ENCODE measurements at places on chromosomes 12 and 14.

DNA sequence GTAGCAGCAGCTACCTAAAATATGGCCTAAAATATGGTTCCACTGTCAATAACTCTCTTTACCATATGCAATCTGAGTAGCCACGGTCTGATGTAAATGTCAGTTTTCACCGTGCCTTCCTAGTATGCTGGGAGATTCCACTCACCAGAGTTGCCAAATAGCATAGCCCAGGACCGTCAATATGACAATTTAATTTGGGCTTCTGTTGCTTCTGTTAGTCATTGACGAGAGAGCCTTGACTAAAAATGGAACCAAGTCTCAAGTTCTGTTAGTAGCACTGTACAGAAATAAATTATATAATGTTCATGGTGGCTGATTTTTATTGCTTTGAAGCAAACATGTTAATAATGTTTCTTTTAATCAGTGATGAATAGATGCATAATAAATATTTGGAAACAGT lies 348.4 kb downstream of the BCAT1 start:
- peak; percentile 40 for DNase-seq

DNA sequence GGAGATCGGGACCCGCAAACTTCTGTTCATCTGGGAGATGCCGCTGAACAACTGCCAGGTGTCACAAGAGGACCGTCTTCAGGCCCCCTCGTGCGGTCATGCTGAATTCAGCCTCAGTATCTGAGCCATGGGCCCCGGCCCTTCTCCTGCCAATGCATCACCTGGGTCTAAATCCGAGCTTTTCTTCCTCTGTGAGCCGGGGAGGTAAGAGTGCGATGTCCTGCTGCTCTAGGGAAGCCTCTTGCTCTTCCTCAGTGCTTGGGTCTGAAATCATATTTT lies 155.8 kb upstream of the FKBP4 start:
- no peak for DNase-seq

DNA sequence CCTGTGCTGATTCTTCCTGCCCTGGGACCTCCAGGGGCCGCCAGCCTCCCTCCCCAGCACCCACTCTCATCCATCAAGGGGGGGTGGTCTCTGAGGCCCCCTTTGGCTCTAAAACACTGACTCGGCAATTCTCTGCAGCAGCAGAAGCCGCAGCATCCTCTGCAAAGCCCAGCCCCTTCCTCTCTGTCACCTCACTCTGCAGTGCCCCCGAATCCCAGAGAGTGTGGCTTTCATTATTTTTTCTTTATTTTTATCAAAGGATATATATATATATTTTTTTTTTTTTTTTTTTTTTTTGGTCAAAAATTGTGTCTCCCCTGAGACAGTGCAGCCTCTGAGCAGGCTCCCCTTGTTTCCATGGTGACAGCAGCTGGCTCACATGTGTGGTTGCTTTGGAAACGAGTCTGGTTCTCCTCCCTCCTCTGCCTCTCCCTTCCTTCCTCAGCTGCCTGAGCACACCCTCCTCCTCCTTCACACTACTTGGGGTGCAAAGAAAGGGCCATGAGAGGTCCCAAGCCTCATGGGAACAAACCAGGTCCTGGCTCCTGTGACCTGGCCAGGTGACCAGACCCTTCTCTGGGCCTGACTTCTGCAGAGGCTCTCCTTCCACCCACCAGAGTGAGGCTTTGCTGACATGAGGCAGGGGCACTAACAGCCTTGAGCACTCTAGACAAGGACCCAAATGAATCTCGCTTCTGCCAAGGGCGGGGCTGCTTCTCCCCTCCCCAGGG lies 100.5 kb downstream of the LRRC74A start:
- peak; percentile 72 for DNase-seq

DNA sequence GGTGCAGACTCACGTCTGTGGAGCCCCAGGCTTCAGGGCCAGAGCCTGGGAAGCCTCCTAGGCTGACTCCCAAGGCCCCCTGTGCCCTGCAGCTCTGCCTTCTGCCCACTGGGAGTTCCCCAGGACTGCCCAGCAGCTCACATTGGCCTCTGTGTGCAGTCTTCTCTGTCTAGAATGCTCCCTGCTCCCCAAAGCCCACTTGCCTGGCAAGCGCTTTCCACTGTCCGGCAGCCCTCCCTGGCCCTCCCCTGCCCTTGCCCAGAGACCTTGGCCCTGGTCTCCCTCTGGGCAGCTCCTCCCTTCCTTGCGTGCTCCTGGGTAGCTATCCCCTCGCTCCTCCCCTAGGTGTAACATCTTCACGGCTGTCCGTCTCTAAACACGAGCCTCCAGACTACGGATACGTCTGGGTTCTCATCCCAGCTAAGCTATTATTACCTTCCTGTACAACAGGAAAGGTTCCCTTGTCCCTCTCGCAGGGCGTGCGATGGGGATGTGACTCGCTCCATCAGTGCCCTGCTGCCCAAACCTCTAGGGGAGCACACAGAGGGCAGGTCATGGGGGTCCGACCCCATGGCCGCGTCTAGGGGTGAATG lies 325.5 kb upstream of the RTL1 start:
- no peak for DNase-seq

DNA sequence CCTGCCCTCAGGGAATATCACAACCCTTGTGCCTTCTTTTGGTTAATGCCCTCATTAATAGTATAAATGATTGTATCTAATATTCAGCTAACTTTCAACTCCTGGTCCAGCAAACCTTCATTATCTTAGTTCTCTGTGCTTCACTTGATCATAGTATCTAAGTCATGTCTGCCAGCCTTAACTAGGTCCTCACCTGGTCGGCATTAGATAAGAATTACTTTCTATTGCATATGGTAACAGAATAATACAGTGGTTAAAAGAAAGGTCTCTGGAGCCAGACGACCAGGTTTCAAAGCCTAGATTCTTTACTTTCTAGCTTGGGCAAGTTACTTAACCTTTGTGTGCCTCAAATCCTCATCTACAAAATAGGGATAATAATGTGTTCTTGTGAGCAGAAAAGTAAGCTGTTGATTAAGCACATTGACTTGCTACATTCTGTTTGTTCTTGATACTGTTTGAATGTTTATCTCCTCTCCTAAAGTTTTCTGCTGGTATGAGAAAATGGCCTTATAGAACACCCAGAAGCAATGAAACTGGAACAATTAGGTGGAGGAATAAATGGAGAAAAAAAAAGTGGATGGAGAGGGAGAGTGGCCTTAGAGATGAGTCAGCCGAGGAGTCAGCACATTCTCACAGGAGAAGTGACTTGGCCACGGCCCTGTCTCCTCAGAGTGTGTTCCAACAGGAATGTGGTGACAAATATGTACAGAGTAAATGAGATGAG lies 176.1 kb downstream of the SLC25A21 start:
- DNase-seq: peak; percentile 76

DNA sequence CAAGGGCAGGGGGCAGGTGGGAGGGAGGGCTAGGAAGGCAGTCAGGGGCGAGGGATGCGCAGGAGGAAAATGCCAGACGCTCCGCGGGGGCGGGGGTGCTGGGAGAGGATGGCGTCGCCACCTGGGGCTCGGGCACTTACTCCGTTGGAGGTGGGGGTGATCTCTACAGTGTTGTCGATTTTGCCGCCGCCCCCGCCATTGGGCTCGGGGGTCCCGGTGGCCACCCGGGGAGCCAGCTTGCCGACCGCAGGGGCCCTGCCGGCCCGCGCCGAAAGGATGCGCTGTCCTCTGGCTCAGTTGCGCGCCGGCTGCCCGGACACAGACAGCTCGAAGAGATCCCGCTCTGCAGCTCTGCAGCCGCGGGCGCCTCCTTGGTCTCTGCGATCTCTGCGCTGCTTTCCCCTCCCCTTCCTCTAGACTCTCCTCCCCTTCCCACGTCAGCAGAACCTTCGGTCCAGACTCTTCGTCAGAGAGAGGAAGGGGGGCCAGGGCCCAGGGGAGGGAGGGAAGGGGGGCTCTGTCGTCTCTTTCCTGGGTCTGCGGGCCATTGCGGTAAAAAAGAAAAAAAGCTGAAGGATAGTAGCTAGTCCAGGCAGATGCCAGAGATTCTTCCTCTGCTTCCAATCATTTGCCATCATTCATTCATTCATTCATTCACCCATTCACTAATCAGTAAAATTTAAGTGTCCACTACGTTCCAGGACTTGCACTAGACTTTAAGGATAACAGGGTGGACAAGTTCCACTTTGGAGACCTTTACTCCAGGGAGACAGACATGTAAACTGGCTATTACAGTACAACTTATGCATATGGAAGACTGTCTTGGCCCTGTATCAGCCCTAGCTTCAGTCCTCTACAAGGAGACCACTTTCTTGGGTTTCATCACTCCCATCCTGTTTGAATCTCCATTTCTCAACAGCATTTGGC lies at the start of gene SLC22A17:
TSS of gene SLC22A17 (minus strand) at position 382 of the 927 bp plus-strand sequence.
- DNase-seq: peak; percentile 85

- no peak for DNase-seq
These were observed 89.1 kb downstream of the TTC7B start for GRCh38 chr14:90727082-90727481.

DNA sequence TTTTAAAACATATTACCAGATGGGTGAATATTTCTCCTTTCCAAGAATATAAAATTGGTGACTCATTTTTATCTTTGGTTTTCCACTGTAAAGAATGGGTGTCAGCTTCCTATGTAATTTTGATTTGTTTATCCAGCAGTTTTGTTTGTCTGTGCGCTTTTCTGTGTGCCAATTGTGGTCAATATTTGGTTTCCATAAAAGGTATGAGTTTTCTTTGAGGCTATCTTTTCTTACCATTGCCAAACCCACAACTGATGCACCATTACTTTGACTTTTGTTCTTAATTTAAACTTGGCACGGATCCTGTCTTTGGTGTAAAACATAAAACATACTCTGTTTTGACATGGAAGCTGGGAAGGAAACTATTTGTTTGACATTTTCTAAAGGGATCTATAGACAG lies 78.8 kb upstream of the NAV3 start:
- peak; percentile 81 for DNase-seq

GRCh38 chr12:62332598-62332997 lies 72.4 kb downstream of the USP15 start:
- DNase-seq: peak; percentile 82

DNA sequence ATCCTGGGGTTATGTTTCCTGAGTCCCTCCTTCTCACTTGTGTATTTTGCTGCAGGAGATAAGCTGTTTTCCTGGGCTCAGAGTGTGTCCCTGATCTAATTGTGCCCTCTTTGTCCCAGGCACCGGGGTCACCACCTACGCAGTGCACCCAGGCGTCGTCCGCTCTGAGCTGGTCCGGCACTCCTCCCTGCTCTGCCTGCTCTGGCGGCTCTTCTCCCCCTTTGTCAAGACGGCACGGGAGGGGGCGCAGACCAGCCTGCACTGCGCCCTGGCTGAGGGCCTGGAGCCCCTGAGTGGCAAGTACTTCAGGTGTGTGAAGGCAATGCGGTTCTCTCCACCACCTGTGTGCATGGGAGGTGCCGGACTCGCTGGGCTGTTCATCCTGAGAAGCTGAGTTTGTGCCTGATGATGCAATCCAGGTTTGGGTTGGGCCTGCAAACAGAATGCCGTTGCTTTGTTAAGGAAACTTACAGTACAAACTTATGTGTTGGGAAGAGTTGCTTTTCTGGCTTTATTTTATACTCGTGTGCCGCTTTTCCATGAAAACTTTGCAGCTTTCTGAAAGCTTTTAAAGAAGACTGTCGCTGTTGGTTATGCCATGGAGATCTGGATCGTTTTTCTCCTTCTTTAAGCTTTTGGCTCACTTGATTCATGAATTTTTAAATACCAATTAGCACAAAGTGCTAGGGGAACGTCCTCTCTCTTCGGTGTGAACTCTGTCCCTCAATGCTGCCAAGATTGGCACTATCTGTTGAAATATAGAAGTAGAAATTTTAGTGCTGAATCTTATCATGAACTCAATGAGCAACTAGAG lies 27.6 kb downstream of the RDH12 start:
- DNase-seq: no peak

GRCh38 chr12:26651566-26652188 lies 181.3 kb downstream of the ITPR2 start:
- peak; percentile 76 for DNase-seq

DNA sequence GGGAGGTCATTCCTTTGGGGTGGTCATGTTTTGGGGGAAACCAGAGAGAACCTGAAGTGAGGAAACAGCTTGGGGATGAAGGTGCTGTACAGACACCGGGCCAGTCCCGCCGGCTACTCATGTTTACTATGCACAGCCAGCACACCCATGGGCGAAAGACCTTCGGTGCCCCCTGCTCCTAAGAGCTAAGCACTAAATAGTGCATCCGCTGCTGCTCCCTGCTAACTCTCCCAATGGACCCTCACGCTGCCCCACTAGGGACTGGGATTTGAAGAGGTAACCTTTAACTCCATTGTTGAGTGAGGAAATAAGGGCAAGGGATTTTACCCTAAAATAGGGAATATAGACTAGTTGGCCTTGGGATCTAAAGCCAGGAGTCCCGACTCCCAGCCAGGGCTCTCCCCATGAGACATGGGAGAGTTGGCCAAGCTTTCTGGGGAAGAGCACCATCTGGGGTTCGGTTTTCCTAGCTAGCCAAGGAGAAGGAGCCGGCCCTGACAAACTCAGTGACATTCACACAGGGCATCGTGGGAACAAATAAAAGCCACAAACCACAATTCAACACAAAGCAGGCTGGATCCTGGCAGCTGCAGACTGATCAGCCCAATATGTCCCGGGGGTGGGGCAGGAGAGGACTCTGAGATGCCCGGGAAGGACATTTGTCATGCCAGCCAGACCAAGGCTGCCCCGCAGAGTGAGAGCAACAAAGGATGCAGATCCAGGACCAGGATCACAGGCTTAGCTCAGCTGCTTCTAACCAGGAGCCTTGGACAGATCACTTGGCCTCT lies 91.7 kb downstream of the SINHCAF start:
- no peak for DNase-seq

DNA sequence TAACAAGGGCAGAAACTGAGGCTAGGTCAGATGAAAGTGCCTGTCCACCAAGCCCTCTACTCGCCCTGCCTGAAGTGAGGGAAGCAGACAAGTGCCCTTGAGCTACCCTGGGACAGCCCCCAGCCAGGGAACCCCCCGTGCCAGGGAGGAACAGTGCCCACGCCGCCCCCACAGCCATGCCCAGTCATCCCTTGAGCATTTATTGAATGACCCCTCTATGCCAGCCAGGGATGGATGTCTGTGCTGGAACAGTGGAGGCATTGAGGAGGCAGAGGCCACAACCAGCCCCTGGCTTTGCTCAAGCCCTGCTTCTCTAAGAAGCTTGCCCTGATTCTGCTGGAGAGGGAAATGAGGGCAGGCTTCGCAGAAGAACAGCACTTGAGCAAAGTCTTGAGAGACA lies 3.7 kb upstream of the AQP6 start:
- no peak for DNase-seq

- peak; percentile 15 for DNase-seq
These were observed 50.5 kb downstream of the ADIPOR2 start for GRCh38 chr12:1741154-1741949.

- DNase-seq: no peak
These were observed 431.4 kb downstream of the SLC16A7 start for GRCh38 chr12:60027266-60027665.

DNA sequence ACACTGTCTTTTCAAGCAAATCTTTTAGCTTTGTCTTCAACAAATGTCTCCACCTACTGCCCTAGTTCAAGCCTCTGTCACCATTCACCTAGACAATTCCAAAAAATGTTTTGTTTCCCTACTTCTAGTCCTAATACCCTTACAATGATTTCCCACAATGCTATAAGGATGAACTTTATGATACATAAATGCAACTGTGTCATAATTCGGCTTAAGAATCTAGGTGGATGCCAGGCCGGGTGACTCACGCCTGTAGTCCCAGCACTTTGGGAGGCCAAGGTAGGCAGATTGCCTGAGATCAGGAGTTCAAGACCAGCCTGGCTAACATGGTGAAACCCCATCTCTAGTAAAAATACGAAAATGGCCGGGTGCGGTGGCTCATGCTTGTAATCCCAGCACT lies 20.7 kb upstream of the CREBL2 start:
- DNase-seq: no peak

GRCh38 chr12:103249607-103250006 lies 246.2 kb downstream of the C12orf42 start:
- DNase-seq: no peak
